Transverse colon (tissue), 4 donors: ENCODE measurements at places on chromosomes 6 and 20. TPM values are rescaled to one million over a fixed set of nuclear protein-coding genes. Genes with fewer than 3 reads are reported as not detected.

DNA sequence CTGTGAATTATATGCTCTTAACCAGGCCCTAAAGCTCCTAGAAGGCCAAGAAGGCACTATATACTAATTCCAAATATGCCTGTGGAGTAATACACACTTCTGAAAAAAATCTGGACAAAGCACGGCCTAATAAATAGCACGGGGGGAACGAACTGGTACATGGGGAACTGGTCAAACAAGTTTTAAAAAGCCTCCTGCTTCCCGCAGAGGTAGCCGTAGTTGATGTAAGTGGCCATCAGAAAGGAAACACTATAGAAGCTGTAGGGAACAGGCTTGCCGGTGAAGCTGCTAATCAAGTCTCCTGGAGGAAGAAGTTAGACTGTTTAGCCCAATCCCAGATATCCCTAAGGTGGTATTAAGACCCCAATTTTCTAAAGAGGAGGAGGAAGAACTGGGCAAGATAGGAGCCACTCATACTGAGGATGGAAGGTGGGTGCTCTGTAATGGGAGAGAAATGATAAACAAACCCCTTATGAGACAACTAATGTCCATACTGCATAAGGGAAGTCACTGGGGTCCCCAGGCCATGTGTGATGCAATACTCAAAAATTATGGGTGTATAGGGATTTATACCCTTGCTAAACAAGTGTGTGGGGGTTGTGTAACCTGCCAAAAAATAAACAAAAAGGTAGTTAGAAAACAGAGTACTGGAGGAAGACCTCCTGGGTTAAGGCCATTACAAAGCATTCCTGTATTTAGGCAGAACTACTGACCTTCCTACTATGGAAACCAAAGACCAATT is 27.1 kb upstream of the ZNF318 start:
- H3K36me3 ChIP-seq = no peaks in the 10 kb centered on the region
- H3K4me3 ChIP-seq = no peak overlapping the region
- H3K27me3 ChIP-seq = peaks cover under 1% of the 10 kb centered on the region
- H3K4me1 ChIP-seq = no peaks in the 10 kb centered on the region
- no peak for DNase-seq

Gene ASIP
- total RNA-seq = not detected

GRCh38 chr20:47985092-47985850 is 200.0 kb upstream of the SULF2 start:
- no peak for DNase-seq
- peaks cover 7% of the 10 kb centered on the region for H3K4me1 ChIP-seq
- no peak overlapping the region for H3K4me3 ChIP-seq
- H3K27ac ChIP-seq = no peak overlapping the region
- no peaks in the 10 kb centered on the region for H3K27me3 ChIP-seq
- no peaks in the 10 kb centered on the region for H3K36me3 ChIP-seq

DNA sequence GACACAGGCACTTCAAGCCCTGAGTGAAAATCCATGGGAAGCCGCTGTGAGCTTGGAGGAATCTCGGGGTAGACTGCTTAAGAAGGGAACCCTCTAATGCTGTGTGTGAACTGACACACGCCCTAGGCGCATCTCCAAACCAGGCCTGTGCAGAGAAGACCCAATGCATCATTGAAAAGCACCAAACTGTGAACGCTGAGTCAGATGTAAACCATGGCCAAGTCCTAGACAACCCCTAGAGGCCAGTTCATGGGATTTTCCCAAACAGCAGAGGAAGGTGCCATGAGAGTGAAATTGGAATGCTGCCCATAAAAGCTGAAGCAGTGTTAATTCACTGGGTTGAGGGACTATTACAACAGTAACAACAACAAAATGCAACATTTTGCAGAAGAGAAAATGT is 296.5 kb downstream of the SMOC2 start:
- no peaks in the 10 kb centered on the region for H3K27me3 ChIP-seq
- H3K4me3 ChIP-seq = no peak overlapping the region
- no peak for DNase-seq
- H3K27ac ChIP-seq = no peak overlapping the region
- no peaks in the 10 kb centered on the region for H3K4me1 ChIP-seq

GRCh38 chr20:23667666-23668065 is 21.2 kb downstream of the CST4 start:
- no peak overlapping the region for H3K27ac ChIP-seq
- no peaks in the 10 kb centered on the region for H3K27me3 ChIP-seq
- no peak overlapping the region for H3K4me3 ChIP-seq
- H3K36me3 ChIP-seq = no peaks in the 10 kb centered on the region
- no peak for DNase-seq
